ENCODE measurements at places on chromosomes 3 and 15.

- DNase-seq = no peak
Observed at GRCh38 chr3:120506828-120507774, 56.3 kb upstream of the FSTL1 start.

DNA sequence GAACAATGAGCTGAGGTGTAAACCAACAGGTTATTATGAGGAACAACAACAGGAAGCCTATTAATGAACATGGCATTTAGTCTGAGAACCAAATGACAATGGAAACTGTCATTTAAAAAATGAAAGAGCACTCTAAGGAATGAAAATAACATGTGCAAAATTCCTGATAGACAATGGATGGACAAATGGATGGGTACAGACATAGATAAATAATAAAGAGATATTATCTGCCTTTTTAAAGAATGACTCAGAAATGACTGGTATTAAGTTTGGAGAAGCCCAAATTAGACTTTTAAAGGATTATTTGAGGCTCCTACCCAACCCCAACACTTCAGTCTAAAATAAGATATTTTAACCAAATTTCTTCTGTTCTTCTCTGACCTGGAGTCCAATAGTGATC is 650.5 kb upstream of the ZNF385D start:
- no peak for DNase-seq

DNA sequence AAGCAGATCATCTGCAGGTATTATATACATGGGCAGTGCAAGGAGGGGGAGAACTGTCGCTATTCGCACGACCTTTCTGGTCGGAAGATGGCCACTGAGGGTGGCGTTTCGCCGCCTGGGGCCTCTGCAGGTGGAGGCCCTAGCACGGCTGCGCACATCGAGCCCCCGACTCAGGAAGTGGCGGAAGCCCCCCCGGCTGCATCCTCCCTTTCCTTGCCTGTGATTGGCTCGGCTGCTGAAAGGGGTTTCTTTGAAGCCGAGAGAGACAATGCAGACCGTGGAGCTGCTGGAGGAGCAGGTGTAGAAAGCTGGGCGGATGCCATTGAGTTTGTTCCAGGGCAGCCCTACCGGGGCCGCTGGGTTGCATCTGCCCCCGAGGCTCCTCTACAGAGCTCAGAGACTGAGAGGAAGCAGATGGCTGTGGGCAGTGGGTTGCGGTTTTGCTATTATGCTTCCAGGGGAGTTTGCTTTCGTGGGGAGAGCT is 639 bp downstream of the MKRN3 start:
- peak; percentile 18 for DNase-seq

DNA sequence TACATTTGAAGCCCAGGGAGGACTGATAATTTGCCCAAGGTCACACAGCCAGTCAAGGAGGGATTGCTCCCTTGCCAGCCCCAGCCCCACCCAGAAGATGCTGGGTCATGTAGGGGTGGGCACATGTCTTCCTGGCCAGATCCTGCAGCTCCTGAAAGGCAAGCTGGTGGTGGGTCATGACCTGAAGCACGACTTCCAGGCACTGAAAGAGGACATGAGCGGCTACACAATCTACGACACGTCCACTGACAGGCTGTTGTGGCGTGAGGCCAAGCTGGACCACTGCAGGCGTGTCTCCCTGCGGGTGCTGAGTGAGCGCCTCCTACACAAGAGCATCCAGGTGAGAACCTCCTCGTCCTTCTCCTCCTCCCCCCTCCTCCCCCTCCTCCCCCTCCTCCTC is 13.2 kb downstream of the ISG20 start:
- no peak for DNase-seq

DNA sequence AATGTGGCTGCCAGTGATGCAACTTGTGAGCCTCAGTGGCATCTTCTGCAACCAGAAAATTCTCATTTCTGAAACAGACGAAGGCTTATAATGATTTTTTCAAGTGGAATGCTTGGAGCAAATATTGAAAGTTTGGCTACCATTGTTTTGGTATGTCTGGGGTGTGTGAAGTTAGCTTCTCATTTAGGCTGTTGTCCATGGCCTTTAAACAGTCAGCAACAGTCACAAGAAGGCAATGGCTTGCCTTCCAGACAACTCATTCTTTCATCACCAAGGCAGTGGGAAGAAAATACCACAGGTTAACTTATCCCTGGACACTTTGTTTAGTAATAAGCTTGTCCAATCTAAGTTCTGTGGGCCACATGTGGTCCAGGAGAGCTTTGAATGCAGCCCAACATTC is 4.7 kb upstream of the BNC1 start:
- no peak for DNase-seq

DNA sequence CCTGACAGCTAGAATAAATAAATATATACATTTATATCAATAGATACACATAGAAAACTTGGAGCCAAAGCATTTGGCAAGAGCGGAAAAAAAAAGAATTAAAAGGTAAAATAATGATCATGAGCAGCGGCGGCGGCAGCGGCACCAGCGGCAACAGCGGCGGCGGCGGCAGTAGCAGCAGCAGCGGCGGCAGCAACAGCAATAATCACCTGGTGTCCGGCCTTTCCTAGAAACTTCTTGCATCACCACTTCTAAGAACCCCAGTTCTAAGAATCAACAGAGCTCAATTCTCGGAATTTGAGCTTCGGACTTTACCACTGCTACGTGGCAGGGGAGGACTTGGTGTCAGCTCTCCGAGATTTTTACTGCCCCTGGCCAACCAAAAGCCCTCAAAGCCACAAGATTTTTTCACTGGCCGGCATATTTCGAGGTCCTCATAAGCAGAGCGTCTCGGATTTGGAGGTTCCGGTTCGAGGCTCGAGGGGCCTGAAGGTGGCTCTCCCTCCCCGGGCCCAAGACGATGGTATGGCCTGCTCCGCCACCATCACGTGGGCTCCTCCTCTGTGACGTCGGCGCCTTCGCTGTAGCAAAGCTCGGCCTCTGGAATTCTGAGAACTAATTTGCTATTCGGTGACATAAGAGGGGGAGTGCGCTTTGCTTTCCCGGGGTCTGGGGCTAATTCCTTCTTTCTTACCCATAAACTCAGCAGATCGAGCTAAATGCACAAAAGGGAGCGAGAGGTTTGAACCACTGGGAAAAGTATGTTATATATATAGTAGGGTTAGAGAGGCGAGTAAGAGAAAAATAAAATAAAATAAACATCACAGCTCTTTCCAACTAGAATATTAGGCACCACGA is at the start of gene BCL6:
TSS of gene BCL6 (minus strand) at position 268 of the 858 bp plus-strand sequence. CDS start 11,775 bp downstream, outside the sequence.
- DNase-seq = peak; percentile 80

GRCh38 chr15:41560572-41560874 is 1.5 kb downstream of the TYRO3 start:
- DNase-seq = no peak

DNA sequence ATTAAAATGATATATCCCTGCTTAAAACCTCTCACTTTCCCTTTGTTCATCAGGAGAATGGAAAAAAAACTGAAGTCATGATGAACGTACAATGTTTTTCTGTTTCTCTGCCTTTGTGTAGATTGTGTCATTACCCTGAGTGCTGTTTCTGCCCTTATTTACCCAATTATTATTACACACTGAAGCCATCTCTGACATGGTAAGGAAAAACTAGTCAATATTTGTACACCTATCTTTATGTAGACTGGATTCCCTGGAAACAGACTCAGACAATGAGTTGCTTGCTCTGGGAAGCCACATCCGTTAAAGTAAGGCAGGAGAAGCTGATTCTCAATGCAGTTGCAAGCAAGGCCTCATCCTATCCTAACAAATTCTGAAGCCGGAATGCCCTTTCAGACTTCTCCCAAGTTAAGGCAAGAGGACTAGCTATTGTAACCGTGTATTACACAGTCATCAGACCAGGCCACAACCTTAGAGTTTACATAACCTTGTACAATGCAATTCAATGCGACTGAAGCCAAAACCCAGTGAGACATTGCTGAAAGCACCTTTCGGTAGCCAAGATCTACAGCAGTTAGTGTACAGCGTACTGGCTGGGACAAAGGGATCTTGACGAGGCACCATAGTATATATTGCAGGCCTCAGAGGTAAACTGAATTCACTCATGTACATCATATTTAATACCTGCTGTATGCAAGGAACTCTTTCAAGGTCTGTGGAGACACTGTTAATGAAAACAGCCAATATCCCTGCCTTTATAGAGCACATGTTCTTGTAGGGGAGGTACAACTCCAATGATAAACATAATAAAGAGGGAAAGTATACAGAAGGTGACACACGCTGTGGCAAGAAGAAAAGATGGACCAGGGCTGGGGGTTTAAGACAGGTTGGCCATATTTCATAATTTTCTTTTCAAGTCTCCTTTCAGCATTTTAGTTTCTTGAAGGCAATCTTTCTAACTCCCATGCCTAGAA is 1040.8 kb upstream of the SEMA6D start:
- DNase-seq = no peak

DNA sequence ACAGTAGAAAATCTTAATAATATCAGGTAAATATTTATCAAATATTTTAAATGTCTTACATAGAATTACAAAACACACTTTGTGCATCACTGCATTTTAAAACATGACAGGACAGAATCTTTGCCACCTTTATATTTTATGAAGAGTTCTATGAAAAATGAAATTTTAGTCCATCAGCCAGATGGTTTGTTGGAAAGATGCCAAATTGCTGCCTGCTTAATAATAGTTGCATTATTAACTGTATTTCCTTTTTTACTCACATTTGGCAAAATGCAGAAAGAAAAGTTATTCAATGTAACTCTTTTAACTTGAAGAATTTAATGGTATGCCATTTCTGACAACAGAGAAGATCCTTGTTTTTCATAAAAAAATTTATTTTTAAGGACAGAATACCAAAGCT is 1271.6 kb downstream of the NSUN3 start:
- no peak for DNase-seq

DNA sequence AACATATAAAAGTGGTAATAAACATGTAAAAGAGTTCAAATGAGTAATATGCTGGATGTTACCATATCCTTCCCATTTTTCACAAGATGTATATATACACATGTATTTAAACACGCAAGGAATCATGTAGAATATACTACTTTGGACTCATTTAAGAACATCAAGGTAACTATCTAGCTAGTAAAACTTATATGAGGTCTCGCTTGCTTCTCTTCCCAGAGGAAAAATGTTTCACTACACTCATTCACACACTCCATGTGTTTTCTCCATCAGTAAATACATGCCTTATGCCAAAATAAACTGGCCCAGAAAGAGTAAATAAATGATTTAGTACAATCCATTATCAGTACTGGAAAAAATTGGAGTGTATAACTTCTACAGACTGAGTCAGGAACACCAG is 229.2 kb upstream of the MME start:
- no peak for DNase-seq

GRCh38 chr15:65404186-65404872 is 18.4 kb downstream of the IGDCC4 start:
- no peak for DNase-seq

DNA sequence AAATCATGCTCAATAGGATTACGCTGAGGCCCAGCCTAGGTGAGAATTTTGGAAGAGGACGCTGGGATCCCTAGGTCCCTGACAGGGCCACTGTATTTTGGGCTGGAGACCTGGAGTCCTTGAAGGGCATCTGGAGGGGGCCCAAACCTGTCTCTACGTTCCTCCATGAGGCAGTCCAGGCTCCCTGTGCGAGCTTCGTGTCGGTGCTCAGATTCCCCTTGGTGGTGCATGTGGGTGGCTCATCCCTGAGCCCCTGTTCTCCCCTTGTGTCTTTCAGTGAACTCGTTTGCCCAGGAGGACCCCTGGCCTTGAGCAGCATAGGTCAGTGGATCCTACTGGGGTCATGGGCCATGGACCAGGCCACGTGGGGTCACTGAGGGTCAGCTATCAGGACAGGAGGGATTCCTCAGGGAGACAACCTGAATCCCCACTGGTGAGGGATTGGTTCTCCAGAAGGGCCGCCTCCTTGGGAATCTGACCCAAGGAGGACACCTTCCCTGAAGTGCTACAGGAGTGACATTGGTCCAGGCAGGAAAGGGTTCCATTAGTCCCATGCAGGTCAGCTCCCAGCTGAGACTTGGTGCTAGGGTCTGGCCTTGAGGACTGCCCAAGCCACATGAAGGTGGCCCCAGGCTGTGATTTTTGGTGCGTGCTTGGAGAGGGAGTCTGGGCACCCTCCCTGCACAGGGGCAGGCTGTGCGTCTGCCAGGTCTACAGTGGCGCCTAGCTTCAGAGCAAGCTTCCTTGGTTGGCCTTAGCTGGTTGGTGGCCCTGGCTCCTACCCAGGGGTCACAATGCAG is 229.8 kb downstream of the SNRPN start:
- no peak for DNase-seq

GRCh38 chr3:133489466-133490085 is 83.9 kb upstream of the CDV3 start:
- no peak for DNase-seq

DNA sequence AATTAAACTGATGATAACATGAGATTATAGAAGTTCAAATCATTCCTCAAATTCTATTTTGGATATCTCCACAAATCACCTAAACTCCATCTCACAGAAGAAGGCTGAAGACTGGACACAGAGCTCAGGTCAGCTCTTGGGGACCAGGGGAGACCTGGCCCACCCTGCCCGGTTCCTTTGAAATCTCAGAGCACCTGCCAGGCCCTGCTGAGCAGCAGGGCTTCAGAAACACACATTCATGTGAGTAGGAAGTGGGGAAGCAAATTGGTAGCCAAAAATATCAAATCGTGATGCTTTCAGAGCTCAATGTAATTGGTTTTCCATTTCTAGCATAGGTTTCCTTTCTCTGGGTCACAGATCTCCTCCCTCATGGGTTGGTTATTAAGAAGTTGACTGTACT is 76.2 kb downstream of the OCA2 start:
- DNase-seq = no peak

GRCh38 chr3:194279101-194279500 is 72.0 kb downstream of the CPN2 start:
- DNase-seq = no peak

- DNase-seq = no peak
Observed at GRCh38 chr3:155871746-155872158, 1.3 kb downstream of the GMPS start.

GRCh38 chr3:721086-721485 is 371.7 kb upstream of the CNTN6 start:
- DNase-seq = no peak

DNA sequence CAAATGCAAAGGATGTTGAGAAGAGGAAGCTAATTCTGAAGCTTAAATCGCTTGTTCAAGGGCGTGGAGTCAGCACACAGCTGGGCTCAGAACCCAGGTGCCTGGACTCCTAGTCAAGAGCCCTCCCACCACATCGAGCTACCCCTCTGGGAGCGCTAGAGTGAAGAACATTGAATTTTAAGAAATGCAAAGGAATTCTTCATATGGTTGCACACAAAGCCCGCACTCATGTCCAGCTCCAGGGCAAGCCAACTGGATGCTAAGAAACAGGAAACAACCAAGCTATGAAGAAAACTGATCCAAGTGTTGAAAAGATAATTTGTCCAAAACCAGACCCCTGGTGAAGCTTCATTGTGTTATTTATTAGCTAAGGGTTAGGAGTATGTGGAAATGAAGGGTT is 122.3 kb downstream of the ALDH1A2 start:
- DNase-seq = no peak

GRCh38 chr3:122560680-122561079 is 3.4 kb downstream of the PARP9 start:
- DNase-seq = peak; percentile 52

GRCh38 chr3:108598375-108598774 is 8.9 kb downstream of the DZIP3 start:
- no peak for DNase-seq

Data from activated T-cell treated with anti-CD3 and anti-CD28 coated beads for 24 hours (primary cell).